ENCODE measurements at places on chromosomes 11 and 22.

DNA sequence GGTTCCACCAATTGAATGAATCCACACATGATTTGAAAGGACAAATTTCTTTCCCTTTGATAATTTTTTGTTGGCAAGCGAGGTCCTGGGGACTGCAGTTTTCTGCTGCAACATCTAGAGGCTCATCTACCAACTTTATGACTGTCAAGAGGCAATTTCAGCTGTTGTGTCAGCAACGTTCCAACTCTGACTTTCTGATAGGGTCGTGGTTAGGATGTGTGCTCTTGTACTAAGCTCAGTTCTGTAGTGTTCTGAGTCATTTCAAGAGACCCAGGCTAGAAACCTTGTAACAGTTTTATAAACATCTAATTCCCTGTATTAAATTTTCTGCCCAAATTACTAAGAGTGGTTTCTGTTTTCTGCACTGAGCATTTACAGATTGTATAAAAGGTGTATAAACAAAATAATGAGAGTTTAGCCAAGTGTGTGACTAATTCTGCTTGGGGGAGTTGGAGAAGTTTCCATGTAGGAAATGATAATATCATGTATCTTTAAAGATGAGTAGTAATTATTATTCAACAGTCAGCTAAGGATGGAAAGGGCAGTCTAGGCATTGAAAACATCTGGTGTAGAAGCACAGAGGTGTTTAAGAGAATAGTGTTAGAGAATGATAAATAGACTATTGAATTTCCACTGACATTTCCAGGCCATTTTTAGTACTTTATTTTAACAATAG, 72.2 kb downstream of the RBMXL2 start:
- DNase-seq = no peak

GRCh38 chr11:1747753-1748635, 2.4 kb downstream of the IFITM10 start:
- peak; percentile 6 for DNase-seq

- peak; percentile 79 for DNase-seq
Observed at GRCh38 chr11:46279126-46280099, 2.0 kb downstream of the CREB3L1 start.

- DNase-seq = no peak
Observed at GRCh38 chr11:116649268-116649667, 123.5 kb downstream of the BUD13 start.

DNA sequence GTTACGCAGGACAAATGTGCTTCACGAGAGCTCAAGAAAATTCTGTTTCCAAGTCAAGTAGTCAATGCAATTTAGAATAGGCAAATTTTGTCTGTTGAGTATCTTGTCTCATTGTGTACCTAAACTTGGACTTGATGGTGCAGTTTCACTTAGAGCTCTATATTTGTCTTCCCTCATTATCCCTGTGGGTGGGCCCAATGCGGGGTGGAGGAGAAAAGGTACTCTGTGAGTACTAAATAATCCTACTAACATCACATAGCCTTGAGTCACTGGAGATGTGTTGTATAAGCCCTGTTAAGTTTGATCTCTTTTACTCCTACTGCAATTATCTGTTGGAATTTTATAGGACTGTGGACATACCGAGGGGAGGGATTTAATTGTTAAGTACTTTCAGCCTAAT, 331.2 kb downstream of the METTL15 start:
- no peak for DNase-seq

DNA sequence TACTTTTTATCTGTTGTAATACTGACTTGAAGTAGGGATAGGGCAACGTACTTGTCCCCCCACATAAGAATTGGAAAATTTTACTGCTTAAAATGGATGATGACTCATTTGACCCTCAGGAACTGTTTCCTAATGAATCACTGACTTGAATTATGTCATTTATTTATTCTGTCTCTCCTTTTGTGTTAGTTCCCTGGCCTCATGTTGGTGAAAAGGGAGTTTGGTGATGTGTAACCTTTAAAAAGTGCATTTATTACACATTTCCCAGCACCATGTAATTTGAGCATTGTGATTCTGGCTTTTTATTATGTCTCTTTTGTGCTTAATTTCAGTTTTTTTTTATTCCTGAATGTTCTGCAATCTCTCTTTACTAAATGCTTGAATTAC, 20.3 kb upstream of the PGM2L1 start:
- no peak for DNase-seq

DNA sequence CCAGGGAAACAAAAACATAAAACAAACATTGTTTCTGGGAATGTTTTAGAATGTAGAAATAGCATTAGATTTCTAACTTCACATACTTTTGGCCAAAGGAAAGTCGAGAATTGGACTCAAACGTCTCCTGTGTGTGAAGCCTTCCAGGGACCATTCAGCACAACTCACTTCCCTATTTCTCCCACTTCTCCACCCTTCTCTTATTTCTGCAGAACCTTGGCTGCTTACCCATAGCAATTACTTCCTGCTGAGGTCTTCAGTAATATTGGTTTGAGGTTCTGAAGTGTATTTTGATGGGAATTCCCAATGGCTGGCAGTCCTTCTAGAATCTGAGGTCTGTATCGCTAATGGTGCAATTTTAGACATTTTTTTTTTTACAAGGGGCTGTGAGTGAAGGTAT, 158.3 kb upstream of the SNX19 start:
- DNase-seq = no peak

- DNase-seq = no peak
Observed at GRCh38 chr22:49934160-49934890, 15.9 kb downstream of the CRELD2 start.

- no peak for DNase-seq
Observed at GRCh38 chr11:92625894-92626293, 343.6 kb upstream of the MTNR1B start.

DNA sequence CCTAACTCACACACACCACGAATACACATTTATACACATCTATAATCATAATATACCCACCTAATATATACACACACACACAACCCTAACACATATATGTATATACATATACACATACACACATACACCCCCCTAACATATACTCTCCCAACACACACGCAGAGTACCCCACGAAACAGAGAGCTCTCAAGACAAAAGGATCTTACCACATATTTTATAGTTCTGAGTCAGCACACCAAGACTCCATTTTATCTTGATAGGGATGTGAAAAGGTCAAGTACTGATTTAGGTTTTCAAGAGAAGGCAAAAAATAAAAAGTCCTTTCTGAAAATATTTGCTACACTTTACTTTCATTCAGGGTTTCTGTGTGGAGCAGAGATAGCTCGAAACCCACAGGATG, 1207.2 kb downstream of the LRRC4C start:
- DNase-seq = no peak

- no peak for DNase-seq
Observed at GRCh38 chr22:44692662-44693007, 9.4 kb upstream of the PRR5 start.

DNA sequence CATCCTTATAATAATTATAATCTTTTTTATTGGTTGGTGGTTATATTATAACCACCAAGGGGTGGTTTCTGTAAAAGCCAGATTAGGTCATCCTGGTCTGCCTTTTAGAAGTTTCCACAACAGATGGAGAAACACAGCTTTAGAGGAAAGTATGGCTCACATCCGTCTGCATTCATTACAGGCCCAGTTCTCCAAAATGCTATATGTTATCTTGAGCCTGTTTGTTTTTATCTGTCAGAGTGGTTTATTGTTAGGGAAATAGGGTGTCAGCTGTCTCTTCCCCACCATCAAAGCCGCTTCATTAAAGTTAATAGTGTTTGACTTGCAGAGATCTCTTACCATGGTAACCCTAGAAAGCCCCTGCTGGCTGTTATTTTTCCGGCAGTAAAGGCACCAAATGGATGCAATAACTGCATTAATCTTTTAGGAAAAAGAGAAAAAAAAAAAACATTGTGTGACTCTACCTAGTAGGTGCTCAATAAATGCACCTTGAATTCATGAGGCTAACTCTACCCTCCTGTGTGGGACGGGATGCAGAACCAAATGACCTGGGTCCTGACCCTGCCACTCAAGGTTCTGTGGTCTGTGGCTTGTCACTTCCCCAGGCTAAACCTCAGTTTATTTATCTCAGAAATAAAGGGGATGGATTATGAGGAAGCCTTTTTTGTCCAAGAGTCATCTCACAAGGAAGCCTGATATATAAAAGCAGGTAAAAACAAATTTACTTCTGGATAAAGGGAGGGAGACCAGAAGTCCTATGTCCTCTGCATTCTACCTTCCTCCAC, 118.3 kb downstream of the WT1 start:
- DNase-seq = no peak

GRCh38 chr11:58693026-58693425, 38.7 kb downstream of the GLYAT start:
- DNase-seq = no peak

DNA sequence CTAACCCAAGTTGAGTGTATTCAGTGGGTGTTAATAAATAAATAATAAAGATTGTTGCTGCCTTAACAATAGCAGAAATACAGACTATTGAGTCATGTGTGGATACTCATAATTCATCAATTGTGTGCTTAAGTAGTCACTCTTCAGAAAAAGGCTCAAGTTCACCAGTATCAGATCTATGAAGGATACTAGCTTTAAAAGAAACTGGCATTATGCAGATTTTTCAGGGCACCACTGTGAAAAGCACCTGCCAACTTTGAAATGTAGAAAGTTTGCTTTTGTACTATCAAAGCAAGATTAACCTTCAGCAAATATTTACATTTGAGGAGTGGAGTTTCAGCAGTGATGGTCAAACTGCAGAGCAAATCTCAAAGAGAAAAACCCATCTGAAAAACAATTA, 20.1 kb upstream of the SYTL2 start:
- peak; percentile 14 for DNase-seq

DNA sequence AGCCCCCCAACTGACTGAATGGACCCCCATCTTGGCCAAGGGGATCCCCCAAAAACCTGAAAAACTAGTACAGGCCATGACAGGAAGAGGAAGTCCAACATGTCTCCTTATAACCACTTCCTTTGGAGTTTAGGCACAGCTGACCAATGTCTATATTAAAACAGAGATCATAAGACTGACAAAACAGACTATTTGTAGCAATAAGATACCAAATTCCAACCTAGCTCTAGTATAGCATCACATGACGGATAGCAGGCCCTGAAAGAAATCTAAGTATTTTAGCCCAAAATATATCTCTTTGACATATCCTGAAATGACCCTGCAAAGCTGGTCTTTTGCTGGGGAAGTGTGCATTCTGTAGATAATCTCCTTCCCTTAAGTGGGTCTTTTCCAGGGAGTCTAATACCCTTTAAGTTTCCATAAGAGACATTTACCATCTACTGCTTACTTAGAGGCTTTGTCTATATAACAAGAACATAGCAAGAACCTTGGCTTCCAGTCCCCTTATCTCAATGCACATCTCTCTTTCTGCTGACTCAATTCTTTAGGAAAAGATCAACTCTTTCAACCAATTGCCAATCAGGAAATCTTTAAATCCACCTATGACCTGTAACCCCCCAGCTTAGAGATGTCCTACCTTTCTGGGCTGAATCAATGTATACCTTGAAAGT, 34.9 kb upstream of the ACER3 start:
- no peak for DNase-seq

GRCh38 chr11:120689596-120690275, 178.2 kb downstream of the GRIK4 start:
- DNase-seq = no peak

DNA sequence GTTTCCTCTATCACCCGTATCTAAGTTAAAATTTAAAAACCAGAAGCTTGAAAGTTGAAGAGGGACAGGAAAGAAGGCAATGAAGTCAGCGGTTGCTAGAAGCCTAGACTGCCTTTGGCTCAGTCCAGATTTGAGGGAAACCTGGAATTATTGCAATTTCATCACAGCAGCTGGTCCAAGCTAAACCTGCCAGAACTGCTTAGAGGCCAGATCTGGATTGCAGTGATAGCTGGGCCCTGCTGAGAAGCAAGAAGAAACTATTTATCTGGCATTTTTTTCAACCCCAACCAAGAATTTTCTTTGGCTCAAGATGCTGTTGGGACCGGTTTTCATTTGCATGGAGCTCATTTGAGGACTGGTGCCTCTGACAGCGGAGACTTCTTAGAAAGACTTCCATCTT, 121.5 kb upstream of the TEAD1 start:
- no peak for DNase-seq

DNA sequence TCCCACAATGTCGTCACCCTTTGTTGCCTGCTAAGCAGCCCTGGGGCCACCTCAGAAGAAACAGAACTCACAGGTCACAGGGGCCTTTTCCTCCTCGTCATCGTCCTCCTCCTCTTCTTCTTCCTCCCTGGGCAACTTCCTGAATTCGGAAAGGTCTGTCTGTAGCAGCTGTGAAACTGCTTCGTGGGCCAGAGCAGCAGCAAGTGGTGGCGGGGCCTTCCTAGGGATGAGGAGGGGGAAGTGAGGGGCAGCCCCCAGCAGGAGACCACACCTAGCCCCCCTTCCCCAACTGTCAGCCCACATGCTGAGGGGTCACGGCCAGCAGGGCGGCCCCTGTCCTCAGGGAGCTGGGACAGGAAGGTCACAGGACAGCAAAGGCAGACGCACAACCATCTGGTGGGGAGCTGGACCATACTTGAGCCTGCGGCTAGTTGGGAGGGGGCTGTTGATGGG, 13.2 kb downstream of the PPM1F start:
- no peak for DNase-seq

- peak; percentile 53 for DNase-seq
Observed at GRCh38 chr11:128841461-128842072, 25.5 kb downstream of the KCNJ1 start.

DNA sequence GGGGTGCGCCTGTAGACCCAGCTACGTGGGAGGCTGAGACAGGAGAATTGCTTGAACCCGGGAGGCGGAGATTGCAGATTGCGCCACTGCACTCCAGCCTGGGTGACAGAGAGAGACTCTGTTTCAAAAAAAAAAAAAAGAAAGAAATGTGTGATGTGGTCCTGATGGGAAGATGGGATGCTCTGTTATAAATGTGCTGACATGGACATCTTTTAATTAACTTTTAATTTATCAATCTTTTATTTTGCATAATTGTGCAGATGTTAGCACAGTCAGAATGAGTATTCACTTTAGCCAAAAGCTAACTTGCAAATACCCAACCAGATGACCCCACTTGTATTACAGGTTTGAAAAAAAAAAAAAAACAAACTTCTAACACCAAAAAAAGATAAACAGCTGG, 23.8 kb upstream of the USP47 start:
- no peak for DNase-seq

GRCh38 chr11:77046060-77046501, 11.9 kb downstream of the B3GNT6 start:
- peak; percentile 39 for DNase-seq

- no peak for DNase-seq
Observed at GRCh38 chr11:14224395-14224794, 134.6 kb downstream of the RRAS2 start.

DNA sequence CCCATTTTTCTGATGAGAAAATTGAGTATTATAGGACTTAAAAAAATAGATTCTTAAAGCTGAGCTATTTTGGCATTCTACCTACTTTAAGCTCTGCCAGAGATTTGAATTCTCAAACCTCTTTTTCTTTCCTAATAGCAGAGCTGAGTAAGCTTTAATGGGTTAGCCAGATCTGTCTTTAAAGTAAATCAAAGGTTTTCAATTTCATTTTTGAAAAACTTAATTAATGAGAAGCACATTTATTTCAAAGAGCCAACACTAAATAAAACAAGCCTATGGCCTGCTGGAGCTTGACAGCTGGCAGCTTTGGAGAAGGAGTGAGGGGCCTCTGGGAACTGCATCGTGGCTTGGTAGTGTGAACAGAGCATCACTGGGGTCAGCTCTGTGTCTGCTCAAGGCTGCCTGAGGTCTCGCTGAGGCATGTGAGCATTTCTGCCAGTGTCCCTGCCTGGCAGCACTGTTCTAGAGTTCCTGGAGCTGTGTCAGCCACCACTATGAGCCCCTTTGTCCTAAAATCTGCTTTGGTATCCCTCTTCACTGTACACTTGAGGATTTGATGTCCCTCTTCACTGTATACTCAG, 50.4 kb upstream of the PRSS23 start:
- no peak for DNase-seq
